Fibroblast of skin of left quadriceps (primary cell): ENCODE measurements at places on chromosomes 1 and 21.
A peak's percentile ranks its signal among the peaks of the same experiment; 100 is the strongest.

- no peak for DNase-seq
Observed at GRCh38 chr1:96178053-96178452, 543.5 kb upstream of the PTBP2 start.

DNA sequence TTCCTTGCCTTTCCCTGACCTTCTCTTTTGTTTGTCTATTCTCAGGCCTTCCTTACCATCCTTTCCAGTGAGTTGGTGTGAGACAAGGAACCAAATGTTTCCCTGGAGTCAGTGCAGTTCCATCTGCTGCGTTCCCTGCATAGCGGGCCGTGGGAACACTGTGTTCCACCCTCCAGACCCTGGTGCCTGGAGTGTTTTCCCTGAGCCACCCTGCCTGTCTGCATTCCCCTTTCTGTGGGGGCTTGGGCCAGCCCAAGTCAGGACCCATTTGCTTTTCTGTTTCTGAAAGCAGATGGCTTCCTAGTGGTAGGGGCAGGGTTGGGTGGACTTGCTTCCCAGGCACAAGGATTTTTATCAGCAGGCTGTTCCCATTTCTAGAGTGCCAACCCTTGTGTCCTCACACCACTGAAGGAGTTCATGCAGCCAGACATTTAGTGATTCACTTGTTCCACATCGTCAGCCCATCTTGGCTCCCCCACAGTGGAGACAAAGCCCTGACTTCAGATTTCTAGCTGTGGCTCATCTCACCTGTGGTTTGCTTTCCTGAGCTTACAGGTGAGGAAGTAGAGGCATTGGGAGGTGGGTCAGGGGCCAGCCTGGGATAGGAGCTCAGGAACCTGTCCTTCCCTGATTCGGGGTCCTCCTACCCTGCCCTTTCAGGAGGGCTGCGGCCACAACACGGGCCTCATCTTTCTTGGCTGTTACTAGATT lies 14.1 kb upstream of the MYOG start:
- no peak for DNase-seq

- no peak for DNase-seq
Observed at GRCh38 chr1:163155606-163156005, 47.1 kb downstream of the RGS5 start.

GRCh38 chr21:44916965-44917364 lies 3.7 kb downstream of the ITGB2 start:
- DNase-seq, result no peak

DNA sequence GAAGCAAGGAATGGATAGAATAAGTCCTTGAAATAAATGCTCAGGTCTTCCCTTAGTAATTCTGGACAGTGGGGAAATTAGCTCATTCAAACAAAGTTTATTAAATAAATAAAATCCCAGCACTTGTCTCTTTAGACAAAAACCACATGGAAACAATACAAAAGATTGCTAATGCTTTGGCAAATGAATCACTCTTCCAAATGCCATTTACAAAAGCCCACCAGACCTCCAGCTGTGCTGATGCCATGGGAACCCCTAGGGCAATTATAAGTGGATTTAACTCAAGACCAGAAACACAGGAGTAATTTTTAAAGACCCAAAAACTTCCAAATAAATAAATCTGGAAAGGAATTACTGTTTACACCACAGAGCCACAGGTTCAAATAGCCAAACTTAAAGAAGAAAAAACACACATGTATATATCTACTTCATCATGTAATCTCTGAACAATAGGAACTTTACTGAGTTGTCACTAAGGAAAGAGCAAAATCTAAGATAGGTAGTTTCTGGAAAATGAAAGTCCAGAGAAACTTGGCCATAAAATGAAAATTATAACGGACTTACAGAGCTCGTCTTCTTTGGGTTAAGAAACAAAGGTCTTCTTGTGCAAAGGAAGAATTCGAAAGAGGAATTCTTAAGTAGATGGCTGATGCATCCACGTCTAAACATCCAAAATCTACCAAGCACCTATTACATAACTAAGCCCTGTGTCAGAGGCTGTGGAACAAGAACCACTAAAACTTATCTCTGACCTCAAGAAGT lies 399.4 kb downstream of the SMYD3 start:
- peak; percentile 4 for DNase-seq

DNA sequence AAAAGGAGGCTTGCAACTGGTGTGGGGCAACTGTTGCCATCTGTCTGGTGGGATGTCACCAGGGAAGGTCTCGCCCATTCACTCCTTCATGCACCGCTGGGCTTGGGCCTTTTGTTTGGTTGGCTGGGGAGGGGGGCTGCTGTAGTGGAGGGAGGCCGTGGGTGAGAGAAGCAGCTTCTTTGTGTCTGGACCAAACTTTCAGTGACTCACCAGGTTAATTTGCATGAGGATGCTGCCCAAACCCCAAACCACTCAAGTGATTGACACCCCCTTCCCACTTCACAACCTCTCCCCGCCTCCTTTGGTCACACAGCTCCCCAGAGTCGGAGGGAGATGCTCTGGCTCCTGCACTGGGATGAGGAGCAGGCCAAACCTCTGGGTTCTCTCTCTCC lies 19.7 kb downstream of the BTG2 start:
- no peak for DNase-seq
